Stimulated activated CD8-positive, alpha-beta memory T cell treated with anti-CD3 and anti-CD28 coated beads, Interleukin-12 subunit alpha, Interleukin-12 subunit beta, amount 100 ng/mL, for 1 hour (primary cell): ENCODE measurements at places on chromosomes 3 and 15.

DNA sequence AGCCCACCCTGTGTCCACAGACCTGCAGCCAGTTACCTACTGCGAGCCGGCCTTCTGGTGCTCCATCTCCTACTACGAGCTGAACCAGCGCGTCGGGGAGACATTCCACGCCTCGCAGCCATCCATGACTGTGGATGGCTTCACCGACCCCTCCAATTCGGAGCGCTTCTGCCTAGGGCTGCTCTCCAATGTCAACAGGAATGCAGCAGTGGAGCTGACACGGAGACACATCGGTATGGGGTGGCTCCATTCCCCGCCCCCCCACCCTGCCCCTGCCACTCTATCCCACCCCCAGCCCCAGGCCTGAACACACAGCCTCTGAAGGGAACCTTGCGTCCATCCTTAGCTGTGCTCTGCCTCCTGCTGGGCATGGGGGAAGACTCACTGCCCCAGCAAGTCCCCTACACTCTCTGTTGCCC is 73.2 kb downstream of the AAGAB start:
- no peak for DNase-seq

GRCh38 chr15:64315216-64315615 is 40.8 kb downstream of the CSNK1G1 start:
- DNase-seq, result no peak

DNA sequence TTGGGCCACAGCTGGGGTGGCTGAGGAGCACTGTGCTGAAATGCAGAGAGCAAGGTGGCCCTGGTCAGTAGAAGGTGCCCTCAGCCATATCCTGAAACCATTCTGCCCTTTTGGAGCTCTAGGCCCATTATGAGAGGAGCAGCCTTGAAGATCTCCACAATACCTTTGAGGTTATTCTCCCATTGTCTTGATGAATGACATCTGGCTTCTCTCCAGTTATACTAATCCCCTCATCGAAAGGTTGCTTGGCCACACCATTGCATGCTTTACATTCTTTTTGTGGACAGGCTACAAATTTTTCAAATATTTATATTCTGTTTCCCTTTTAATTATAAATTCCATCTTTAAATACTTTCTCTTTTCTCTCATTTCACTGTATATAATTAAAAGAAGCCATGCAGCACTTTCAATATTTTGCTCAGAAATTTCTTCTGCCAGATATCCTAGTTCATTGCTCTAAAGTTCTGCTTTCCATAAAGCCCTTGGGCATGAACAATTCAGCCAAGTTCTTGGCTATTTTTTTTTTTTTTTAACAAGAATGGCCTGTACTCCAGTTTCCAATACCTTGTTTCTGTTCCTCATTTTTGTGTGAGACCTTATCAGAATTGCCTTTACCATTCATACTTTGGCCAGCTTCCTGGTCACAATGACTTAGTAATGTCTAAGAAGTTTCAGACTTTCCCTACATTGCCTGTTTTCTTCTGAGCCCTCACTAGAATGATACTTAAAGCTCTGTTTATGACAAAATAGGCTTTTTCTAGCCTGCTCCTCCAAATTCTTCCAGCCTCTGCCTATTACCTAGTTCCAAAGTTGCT is 138.9 kb upstream of the SGO1 start:
- DNase-seq, result no peak

- DNase-seq, result no peak
These were observed 108.0 kb downstream of the CMSS1 start for GRCh38 chr3:99925584-99926230.

DNA sequence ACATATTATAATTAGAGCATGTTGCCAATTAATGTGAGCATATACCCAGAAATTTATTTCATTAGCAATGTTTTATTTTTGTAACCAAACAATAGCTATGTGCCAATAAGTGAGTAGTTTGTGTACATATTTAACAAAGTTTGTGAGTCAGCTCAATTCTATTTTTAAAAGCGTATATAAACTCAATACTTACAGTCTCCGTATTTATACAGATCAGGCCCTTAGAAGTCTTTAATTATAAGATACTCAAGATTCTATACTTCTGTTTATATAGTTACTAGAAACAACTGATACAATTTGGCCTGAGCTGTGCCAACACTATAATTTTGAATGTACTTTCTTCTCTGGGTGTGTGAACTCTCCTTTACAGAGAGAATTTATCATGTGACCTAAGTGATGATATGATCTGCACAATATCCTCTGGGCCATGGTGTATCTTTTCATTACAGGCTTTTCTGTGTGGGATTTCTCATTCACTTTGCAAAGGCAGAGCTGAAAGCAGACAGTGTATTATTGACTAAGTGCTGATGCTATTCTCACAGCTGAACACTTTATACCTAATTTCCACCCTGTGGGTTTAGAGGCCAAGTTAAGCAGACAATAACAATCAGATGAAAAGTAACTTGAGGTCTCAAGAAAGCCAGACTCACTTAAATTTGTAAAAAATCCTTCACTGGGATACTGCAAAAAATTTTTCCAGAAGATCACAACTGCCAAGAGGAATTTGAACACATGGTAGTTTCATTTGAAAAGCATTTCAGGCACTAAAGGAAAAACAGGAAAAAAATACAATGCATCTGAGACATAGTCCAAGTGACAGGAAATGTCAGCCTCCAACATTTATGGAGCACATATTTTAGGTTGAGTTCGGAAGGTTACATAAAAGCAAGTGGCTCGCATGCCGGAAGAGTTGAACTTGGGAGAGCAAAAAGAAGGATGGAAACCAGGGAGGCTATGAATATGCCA is 277.9 kb upstream of the SEMA6D start:
- no peak for DNase-seq

GRCh38 chr3:171781711-171782127 is 28.6 kb downstream of the PLD1 start:
- no peak for DNase-seq

GRCh38 chr15:82892573-82892972 is 59.9 kb downstream of the HOMER2 start:
- no peak for DNase-seq

GRCh38 chr3:58329150-58329921 is 3.4 kb upstream of the PXK start:
- no peak for DNase-seq

DNA sequence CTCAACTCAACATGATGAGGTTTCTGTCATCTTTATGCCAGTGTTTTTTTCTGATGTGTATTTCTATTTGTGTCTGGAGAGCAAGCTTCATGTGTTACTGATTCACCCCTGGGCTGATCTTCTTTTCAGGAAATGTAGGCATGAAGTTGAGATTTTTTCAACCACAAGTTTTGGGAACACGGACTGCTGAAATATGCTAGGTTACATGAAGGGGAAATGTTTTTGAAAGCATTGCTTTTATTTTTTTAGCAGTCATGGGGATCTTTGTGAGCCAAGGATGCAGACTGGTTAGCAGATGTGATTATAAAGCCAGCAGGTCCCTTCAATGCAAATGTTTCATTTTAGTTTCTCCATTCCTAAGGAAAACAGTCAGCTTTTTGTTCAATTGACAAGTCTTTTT is 219.3 kb upstream of the COL8A1 start:
- no peak for DNase-seq

- DNase-seq, result no peak
These were observed 156.2 kb downstream of the PLCL2 start for GRCh38 chr3:17040990-17041377.
